ENCODE measurements at places on chromosomes 1 and 21.

DNA sequence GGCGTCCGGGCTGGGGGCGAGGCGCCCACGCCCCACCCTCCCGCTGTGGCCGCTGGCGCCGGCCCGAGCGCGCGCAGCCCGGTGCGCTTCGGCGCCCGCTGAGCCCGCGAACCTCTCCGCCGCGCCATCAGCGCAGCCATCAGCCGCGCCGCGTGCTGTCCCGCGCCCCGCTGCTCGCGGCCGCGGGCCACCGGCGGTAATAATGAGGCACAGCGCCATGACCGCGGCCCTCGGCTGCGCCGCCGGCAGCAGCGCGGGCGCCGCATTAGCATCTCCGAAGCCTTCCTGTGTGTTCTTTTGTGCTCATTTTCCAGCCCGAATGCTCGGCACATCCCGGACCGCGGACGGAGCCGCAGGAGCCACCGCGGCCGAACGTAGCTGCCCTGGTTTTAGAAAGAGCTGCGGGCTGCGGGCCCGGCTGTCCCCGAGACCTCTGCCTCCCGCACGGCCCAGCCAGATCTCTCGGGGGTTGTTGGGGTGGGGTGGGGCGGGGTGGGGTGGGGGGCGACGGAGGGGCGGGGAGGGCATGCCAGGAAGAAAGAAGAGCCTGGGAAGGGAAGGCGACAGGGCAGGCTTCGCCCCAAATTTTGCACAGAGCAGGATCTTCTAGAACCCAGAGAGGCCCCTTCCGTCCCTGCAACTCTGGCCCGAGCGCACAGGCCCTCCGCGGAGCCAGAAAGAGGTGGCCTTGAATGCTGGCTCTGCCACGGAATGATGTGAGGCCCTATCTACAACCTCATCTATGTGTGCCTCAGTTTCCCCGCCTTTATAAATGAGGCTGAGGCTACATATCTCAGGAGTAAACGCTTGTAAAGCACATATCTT lies 55.3 kb downstream of the RRAGC start:
- DNase-seq = peak; percentile 61

DNA sequence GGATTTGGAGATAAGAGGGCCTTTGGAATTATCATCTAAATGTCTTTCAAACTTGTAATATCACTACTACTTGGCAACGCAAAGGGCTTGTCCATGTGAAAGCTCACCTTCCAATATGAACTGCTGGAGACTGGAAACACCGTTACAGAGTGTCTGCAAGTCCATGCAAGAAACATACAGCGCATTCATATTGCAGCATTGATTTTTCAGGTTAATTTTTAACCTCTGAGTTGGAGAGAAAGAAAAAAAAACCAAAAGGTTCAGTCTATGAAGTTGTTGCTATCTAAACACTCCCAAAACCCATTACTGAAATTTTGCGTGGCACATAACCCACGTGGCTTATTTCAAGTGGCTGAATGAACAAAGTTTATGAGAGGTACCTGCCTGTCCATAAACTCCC lies 23.8 kb downstream of the DAB1 start:
- DNase-seq = no peak

GRCh38 chr1:39789571-39790110 lies 976 bp upstream of the BMP8B start:
- no peak for DNase-seq

DNA sequence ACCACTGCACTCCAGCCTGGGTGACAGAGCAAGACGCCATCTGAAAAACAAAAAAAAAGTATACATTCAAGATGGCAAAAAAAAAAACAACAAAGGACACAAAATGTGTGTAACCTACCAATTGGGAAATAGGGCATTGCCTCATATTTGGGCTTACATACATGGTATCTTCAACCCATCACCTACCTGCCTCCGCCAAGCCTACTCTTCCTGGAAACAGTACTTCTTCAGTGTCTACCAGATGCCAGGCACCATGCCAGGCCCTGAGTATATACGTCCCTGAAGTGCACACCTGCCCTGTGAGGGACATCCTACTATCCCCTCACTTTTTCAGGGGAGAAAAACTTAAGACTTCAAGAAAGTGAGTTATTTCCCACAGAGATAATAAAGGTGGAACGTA lies 160.2 kb downstream of the TOMM20 start:
- DNase-seq = no peak

GRCh38 chr1:228798548-228798947 lies 63.3 kb downstream of the RHOU start:
- no peak for DNase-seq

- DNase-seq = no peak
These were observed 81.2 kb upstream of the F3 start for GRCh38 chr1:94622757-94623156.

GRCh38 chr1:247358920-247359319 lies 27.3 kb upstream of the ZNF496 start:
- no peak for DNase-seq

DNA sequence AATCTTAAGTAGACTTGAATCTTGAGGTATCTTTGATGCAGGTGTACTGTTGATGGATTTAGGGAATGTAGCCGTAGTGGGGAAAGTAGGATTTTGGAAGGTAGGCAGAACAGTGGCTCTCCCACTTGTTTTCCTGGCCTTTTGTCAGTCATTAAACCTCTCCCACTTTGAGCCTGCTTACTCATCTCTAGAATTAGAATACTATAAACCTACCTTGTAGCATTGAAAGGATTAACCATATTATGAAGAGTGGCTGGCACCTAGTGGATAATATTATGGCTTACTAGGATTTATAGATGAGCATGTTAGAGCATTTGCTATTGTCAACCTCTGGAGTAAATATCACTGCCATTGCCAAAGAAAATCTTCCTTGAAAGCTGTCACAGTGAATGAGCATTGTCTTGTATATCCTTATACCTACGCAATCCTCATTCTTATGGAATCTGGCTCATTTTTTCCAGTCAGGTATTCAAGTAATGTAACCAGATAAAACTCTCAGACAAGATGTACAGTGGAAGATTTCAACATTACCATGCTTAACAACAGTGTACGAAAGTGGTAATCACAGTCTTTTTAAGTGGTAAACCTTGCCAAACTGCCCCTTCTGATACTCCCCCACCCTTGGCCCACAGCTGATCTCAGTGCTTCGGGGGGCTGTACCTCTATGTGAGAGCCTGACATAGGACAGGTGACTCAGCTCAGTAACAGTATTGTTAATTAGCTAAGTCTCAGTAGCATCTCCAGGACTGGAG lies 44.4 kb downstream of the SH3GLB1 start:
- DNase-seq = no peak
